Fibroblast of mammary gland (primary cell): ENCODE measurements at places on chromosomes 5 and 9.

- DNase-seq: no peak
Observed at GRCh38 chr5:172624996-172625964, 15.8 kb upstream of the NEURL1B start.

- DNase-seq: peak; percentile 88
Observed at GRCh38 chr5:169706758-169707450, 69.8 kb downstream of the DOCK2 start.

DNA sequence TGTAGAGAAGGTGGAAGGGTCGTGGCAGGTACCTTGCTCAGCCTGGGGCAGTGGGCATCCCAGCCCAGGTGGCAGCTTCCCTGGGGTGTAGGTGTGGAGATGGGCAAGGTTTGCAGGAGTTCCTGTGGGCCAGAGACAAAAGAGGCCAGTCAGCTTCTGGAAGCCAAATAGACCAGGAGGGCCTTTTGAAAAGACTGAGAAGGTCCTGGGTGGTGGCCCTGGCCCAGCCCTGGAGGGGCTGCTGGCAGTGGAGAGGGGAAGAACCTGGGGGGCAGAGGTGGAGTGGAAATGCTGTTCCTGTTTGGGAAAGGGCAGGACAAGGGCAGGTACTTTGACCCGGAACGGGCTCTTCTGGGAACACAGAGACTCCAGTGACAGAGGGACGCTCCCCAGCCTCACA is 7.0 kb upstream of the IL3 start:
- no peak for DNase-seq

DNA sequence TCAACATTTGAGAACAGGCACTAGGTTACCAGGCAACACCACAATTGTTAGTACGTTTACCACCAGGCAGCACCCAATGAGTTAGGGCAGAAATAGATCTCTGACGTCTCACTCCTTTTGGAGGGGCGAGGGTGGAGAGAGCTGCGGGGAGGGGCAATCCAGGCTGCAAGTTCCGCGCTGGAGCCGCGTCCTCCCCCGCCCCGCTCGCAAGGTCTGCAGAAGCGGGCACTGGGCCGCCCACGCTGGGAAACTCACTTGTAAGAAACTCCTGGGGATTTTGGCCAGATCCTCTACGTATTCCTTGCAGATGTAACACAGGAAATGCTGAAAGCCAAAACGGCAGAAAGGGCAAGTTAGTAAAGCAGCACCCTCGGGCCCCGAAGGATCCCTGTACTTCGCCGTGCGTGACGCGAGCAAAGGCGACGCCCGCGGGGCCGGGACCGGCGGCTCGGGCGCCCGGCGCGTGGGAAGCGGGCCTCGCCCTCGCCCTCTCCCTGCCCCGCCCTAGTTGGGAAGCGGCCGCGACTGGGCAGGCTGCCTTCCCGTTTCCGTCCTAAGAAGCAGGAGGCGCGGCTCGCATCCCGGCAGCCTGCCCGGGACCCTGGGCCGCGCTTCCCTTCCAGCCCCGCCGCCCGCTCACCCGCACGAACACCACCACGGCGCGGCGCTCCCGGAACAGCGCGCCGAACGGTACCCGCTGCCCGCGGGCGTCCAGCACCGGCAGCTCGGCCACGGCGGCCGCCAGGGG is 493 bp downstream of the PRXL2C start:
- peak; percentile 93 for DNase-seq

GRCh38 chr5:134649163-134649835 is 714 bp downstream of the SEC24A start:
- DNase-seq: no peak

DNA sequence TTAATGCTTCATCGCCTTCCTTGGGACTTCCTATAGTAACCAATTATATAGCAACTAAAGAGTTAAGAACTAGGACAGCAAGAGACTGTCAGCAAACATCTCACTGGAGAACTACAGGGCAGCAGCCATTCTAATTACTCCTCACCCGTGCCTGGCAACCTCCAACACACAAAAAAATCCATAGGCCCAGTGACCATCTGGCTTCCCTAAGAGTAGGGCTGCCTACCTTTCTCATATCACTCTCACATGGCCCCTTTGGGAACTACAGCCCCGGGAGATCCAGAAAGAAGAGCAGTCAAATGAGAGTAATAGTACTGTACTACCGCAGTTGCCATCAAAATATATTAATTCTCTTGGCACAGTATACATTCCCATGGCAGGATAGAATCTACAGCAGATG is 5.7 kb downstream of the DCAF10 start:
- DNase-seq: no peak

DNA sequence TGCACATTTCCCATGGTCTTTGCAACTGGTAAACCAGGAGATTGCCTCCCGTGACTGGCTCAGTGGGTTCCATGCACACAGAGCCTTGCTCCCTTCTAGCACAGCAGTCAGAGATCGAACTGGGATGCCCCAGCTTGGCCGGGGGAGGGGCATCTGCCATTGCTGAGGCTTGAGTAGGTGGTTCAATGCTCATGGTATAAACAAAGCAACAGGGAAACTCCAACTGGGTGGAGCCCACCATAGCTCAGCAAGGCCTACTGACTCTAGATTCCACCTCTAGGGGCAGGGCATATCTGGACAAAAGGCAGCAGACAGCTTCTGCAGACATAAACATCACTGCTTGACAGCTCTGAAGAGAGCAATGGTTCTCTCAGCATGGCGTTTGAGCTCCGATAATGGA is 67.0 kb upstream of the PPP1R2B start:
- no peak for DNase-seq
